Stimulated activated CD8-positive, alpha-beta memory T cell treated with anti-CD3 and anti-CD28 coated beads, Interleukin-2, amount 100 ng/mL, for 1 hour (primary cell): ENCODE measurements at places on chromosomes 7 and 10.

DNA sequence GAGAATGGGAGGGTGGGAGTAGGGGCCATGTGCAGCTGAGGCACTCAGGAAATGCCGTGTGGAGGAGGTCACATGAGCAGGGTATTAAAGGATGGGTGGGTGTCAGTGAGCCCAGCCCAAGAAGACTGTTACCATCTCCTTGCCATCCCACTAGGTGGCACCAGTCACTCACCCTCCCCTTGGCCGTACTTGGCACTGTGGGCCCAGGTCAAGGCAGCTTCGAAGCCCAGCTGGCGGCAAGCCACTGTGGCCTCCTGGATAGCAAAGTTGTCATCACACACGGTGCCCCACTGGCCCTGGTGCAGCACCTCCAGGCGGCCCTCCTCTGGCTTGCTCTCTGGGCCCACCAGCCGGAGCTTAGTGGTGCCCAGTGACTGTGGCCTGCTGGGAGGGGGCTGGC is 5.4 kb downstream of the LOXL4 start:
- DNase-seq = no peak

GRCh38 chr10:112389271-112389822 is 15.4 kb downstream of the ACSL5 start:
- no peak for DNase-seq

GRCh38 chr7:128027485-128027980 is 3.7 kb downstream of the LRRC4 start:
- DNase-seq = no peak

GRCh38 chr10:20247891-20248708 is 431.9 kb downstream of the PLXDC2 start:
- no peak for DNase-seq

GRCh38 chr7:1723254-1723653 is 53.2 kb downstream of the ELFN1 start:
- DNase-seq = no peak

- no peak for DNase-seq
These were observed 858.5 kb downstream of the KCNMA1 start for GRCh38 chr10:76778914-76779795.

- no peak for DNase-seq
These were observed 103.5 kb upstream of the CCDC6 start for GRCh38 chr10:60009710-60010383.

DNA sequence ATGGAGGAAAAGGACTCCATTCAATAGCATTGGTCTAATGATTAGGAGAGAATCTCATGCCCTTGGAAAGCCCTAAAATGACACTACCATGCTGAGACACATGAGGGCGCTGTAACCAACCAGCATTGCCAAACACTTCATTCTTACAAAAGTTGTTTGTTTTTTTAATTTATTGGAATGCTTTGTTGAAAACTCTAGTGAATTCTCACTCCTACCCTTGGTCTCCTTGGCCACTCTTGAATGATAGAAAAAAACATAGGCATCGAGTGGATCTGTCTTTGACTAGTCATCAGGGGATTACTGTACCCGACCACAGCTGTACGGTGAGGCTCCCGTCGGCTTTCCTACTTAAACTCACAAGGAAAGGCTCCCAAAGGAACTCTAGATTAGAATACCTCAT is 29.3 kb upstream of the ADD3 start:
- DNase-seq = peak; percentile 45

GRCh38 chr7:151503902-151504714 is 15.6 kb downstream of the RHEB start:
- no peak for DNase-seq

- DNase-seq = no peak
These were observed 161.1 kb downstream of the PAXIP1 start for GRCh38 chr7:154841731-154842331.
